ENCODE measurements at places on chromosomes 5 and 9.

DNA sequence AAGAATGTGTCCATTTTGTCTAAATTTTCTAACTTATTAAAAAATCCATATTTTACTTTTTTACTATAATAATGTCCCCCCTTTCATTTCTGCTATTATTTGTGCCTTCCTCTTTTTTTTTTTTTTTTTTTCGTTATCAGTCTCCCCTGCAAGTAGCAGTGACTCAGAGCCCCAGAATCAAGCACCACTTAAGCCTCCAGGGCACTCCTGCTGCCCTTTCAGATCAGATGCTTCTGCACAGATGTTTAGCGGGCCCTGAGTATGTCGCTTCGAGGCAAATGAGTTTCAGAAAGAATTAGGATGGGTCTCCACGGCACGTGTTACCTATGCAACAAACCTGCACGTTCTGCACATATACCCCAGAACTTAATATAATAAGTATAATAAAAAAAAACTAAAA lies 11.7 kb downstream of the MED7 start:
- no peak for DNase-seq

DNA sequence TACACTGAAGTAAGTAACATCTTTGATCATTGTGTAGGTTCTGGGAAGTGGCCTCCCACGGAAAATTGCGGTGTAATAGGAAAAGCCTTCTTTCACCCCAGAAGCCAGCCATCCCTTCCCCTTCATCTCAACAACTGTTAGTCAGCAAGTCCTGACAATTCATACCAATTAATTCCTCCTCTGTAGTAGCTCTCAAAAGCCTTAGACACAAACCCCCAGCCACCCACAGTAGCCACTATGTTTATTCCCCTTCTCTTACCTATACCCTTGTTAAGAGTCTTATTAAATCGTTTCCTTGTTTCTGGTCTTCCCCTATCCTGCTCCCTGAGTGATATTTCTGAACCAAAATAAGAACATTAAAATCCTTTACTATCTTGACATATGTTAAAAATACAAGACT lies 143.6 kb downstream of the PCSK5 start:
- DNase-seq: no peak

- no peak for DNase-seq
Observed at GRCh38 chr5:54610197-54610944, 92.8 kb downstream of the SNX18 start.

GRCh38 chr9:100063185-100063584 lies 35.6 kb downstream of the ERP44 start:
- DNase-seq: no peak

- no peak for DNase-seq
Observed at GRCh38 chr9:74496406-74496805, 729 bp upstream of the RORB start.

- DNase-seq: no peak
Observed at GRCh38 chr5:14190194-14191164, 47.3 kb downstream of the TRIO start.

DNA sequence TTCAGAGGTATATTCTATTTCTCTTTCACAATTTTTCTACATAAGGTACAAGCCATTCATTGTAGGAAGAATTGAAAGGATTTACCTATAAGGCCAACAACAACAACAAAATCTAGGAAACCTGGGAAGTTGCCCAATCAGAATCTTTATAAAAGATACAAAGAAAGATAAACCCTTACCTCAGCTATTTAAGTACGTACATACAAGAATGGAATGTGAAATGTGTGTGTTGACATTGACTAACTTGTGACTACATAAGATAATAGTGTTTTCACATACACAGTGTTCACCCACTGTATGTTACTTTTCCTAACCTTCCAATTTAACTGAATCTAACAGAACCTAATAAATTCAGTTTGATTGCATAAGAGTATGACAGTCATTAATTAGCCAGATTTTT lies 154.1 kb downstream of the ADAMTS6 start:
- no peak for DNase-seq

DNA sequence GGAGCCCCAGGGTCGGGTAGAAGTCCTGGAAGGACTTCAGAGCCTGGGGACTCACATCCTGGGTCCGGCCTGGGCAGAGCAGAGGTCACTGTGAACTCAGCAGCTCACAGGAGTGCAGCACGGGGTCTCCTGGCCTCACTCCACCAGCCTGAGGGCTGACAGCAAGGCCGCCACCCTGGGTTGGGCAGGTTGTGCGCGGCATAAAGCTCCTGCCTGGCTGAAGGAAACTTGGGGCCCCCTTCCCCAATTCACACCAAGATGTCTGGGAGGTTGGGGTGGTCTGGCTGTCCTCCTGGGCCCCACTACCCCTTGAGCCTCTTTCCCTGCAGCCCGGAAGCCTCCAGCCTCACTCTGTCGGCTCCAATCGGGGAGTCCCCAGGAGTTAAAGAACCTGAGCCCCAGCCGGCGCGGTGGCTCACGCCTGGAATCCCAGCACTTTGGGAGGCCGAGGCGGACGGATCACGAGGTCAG lies 2.1 kb downstream of the LCN15 start:
- DNase-seq: no peak

DNA sequence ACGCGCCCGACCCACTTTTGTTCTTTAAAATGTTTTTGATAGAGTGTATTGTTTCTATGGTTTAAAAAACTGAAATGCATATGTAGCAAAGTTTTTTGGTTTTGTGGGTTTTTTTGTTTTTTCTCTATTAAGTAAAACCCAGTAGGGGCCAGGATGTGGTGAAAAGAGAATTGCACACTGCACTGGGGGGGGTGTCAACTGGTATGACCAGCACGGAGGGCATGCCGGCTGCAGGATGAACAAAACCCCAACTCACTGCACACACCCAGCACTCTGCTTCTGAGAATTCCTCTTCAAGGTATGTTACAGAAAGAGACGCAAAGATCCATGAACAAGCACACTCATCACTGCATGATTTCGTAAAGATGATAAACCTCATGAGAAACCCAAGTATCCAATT lies 75.0 kb downstream of the STK10 start:
- DNase-seq: no peak

- no peak for DNase-seq
Observed at GRCh38 chr9:127730262-127730661, 4.8 kb downstream of the TOR2A start.

GRCh38 chr5:149588936-149589335 lies 7.6 kb downstream of the ARHGEF37 start:
- no peak for DNase-seq

DNA sequence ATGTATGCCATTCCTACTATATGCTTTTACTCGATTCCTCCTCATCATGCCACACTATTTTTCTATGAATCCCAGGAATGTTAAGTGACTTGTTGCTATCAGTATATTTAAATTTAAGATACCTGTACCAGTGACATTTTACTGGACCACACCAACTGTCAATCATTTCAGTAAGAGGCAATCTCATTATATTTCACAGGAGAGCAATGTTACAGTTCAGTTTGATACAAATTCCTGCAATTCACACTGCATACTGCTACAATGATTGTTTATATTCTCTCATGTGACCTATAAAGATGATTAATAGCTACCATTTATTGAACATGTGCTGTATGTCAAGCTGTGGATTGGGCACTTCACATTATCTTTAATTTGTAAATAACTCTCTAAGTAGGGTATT lies 30.0 kb downstream of the SPEF2 start:
- no peak for DNase-seq

DNA sequence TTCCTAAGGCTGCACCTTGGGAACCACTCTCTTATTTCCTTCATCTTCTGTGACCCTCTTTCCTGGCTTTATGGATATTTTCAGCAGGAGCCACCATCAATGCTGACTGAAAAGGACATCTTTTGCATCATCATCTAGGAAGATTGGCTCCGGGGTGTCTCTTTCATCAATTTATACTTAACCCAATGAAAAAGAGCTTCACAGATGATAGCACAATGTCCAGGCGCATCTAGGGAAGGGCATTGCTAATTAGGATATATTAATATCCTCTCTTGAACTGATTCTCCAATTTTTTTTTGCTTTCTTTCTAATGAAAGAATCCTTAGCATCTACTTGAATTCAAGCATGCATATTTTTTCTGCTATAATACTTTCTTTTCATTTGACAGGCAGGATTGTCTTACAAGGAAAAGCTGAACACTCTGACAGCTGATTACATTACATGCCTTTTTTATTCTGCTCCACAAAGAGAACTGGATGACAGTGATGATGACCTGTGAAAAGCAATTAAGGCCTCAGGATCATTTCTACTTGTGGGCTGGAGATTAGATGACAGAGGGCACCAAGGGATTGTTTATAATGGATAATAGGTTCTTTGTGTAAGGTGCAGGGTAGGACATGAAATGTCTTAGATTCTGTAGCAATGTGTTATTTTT lies 60.2 kb downstream of the PCSK1 start:
- no peak for DNase-seq

DNA sequence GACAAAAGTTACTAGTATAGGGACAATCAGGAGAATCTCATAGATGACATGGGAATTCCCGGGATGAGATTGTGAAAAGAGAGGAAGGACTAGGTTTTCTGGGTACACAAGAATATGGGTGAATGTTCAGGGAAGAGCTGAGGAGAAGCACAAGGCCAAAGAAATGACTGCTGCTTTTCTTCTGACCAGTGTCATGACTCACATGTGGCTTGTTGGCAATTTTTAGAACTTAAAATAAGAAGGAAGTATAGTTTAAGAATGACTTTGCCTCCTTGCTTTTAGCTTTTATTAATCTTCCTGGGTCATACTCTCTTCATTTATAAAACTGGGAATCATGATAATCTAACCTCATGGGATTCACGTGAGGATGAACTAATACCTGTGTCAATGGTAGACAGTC lies 652.4 kb upstream of the MEF2C start:
- DNase-seq: no peak

- no peak for DNase-seq
Observed at GRCh38 chr5:96658272-96658671, 3.9 kb upstream of the CAST start.

DNA sequence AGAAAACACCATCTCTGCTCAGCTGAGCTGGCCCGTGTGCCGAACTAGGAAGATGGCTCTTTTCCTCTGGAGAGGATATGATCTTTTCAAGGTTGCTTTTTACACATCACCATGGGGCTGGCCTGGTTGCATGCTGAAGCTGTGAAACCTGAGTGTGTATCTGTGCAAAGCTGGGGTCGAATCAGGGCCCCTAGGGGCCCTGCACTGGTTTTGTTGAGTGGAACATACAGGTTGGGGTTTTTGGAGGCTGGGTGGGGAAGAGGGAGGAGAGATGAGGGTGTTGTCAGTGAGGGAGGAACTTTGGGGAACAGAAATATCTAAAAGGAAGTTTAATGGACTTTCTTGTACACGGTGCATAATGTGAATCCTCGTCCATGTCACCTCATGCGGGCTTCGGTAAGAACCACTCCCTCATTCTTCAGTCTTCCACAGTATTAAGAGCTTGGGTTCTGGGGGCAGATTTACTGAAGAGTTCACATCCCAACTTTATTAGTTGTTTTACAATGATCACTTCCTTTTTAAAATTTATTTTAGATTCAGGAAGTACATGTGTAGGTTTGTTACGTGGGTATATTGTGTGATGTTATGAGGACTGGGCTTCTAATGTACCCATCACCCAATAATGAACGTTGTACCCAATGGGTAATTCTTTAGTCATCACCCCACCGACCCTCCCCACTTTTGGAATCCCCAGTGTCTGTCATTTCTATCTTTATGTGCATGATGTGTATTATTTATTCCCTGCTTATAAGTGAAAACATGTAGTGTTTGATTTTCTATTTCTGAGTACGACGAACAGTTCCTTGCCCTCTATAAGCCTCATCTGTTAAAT lies 238.2 kb downstream of the NR3C1 start:
- DNase-seq: no peak

DNA sequence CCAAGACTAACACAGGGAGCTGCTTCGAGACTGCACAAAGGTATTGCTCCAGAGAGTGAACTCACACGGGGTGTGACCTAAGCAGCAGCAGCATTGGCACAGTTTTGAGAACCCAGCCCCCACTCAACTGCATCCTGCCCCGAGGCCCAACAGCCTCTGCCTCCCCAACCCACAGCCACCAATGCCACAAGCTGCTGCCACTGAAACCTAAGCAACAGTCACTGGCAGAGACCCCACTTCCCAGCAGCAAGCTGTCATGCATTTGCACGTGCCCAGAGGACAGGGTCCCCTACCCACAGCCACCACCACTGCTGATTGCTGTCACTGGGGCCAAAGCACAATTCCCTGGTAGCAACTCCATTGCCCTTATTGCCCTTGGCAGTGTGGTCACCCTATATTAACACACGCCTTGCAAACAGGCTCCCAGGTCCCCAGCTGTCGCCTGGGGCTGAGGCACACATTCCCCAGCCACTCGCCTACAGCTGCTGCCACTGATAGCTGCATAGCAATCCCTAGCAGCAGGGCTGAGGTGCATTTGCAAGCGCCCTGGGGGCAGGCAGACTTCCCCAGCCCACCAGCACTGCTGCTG lies 141.0 kb downstream of the AGTPBP1 start:
- DNase-seq: no peak

GRCh38 chr9:108554831-108555230 lies 301.0 kb downstream of the ACTL7B start:
- DNase-seq: no peak

DNA sequence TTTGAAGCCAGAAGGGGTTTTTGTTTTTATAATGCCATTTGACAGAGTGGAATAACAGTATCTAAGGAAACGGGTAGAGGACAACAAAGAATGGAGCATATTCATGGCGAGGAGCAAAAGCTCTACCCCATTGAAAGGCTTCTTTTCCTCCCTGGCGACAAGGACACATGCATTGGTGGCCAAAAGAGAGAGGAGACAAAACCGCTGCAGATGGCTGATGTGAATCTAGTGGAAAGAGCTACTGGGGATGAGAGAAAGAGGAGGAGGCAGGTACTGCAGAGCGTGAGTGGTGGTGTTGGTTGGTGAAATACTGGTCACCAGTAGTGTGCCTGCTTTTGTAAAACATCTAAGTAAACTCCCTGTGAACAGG lies 491 bp downstream of the APC start:
- no peak for DNase-seq

GRCh38 chr9:14303521-14303920 lies 10.4 kb downstream of the NFIB start:
- DNase-seq: no peak

DNA sequence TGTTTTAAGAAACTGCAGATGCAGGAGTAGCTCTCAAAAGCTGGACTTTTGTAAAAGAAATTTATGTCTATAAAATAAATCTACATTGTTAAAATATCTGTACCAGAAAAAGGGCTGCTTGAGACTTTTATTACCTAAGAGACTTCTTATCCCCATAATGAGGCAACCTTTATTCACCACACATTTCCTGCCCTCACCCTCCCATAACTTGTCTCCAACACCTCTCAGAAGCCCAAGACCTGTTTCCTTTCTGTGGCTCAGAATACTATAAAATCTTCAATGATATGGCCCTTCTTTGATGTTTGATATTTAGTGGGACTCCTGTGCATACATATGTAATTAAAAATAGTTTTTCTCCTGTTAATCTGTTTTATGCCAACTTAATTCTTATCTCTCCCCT lies 141.5 kb upstream of the FER start:
- DNase-seq: no peak

DNA sequence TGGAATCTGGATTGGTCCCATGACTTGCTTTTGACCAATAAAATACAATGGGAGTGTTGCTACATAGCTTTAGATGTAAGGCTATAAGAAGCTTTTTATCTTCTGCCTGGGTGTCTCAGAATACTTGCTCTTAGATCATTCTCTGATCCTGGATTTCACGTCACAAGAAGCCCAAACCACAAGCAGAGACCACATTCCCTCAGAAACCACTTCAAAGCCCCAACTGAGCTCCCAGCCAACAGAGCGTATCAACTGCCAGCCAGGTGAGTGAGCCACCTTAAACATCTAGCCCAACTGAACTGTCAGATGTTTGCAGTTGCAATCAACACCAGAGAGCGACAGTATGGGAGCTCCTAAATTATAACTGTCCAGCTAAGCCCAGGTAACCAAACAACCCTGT lies 687.1 kb downstream of the TLE1 start:
- peak; percentile 34 for DNase-seq

All from NCI-H187 (cell line).